NCI-H1417 (cell line): ENCODE measurements at places on chromosomes 4 and X.

GRCh38 chrX:87409113-87409841 is 108.3 kb upstream of the KLHL4 start:
- no peak for DNase-seq

GRCh38 chr4:32172761-32173160 is 1452.6 kb downstream of the PCDH7 start:
- DNase-seq: no peak

DNA sequence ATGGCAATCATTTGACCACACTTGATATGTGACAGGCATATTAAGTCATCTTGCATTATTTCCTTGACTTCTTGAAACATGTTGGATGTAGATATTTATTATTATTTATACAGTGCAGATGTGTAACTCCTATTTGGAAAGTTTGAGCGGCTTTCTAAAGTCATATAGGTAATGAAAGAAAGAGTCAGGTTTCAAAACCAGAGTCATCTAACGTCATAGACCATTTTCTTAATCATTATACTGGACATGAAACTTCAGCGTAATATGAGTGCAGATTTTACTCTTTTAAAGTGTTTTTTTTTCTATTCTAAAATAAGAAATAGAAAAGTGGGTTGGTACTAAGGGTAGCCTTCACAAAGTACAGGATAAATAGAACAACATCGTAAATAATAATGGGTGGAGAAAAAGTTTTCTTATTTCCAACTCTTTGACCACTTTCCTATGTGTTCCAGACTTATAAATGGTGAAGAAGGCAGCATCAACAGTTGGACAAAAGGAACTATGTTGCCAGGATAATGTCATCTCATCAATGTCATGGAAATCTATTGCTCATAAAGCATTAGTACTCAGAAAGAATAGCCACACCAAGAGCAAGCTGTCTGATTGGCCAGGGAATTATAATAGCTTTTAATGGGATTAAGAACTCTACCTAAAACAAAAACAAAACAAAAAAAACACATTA is 108.0 kb upstream of the PCDH18 start:
- DNase-seq: no peak

GRCh38 chr4:121011138-121011537 is 61.2 kb downstream of the NDNF start:
- DNase-seq: no peak

DNA sequence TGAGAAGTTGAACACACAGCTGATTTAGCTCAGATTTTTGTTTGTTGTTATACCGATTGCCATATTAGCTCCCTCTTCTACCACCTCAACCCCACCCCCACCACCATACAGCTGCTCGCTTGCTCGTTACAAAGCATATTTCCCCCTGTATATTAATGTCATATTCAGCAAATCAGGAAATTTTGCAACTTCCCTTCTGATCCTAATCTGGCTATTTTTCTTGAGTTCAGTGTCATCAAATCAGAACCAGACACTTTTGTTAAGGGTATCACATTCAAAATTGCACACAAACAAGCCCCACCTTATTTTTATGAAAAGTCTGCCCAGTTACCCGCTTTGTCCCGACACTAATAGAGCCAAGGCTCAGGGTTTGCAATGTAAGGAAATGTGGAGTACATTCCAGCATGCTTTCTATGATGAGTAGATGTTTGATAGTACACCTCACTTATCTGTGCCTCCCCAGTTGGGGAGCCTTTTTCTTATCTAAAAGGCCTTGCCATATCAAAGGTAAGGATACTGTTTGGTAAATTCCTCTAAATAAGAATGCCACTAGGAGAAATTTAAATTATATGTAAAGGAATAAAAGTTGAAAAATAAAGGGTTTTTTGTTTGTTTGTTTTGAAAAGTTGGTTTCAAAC is 212.2 kb downstream of the CBR4 start:
- no peak for DNase-seq

- DNase-seq: peak; percentile 77
Observed at GRCh38 chr4:176002007-176002613, 63.5 kb upstream of the WDR17 start.

- DNase-seq: no peak
Observed at GRCh38 chrX:27519226-27519625, 56.1 kb upstream of the PPP4R3C start.

GRCh38 chr4:186283311-186283710 is 17.3 kb downstream of the F11 start:
- DNase-seq: no peak

- DNase-seq: no peak
Observed at GRCh38 chrX:25640276-25640675, 497.9 kb upstream of the MAGEB18 start.

- DNase-seq: no peak
Observed at GRCh38 chr4:30559481-30559880, 160.7 kb upstream of the PCDH7 start.

DNA sequence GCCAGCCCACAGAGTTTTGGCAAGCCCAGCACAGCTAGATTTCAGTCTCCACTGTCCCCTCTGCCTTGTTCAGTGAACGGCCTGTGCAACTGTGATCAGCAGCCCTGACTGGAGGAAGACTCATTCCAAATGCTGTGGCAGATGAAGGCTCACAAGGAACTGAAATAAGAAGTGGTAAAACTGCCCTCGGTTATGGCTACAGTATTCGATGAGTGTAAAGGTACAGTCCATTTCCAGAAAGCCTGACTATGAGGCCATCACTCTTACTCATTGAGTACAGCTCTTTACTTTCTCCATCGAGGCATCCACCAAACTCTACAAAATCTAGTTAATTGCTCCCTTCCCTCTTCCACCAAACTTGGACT is 69.1 kb downstream of the RHOH start:
- DNase-seq: no peak

GRCh38 chrX:56787734-56788152 is 58.7 kb downstream of the NBDY start:
- no peak for DNase-seq

- peak; percentile 62 for DNase-seq
Observed at GRCh38 chr4:54384563-54384962, 155.5 kb downstream of the PDGFRA start.

- peak; percentile 89 for DNase-seq
Observed at GRCh38 chr4:128863312-128864075, 54.0 kb downstream of the JADE1 start.

DNA sequence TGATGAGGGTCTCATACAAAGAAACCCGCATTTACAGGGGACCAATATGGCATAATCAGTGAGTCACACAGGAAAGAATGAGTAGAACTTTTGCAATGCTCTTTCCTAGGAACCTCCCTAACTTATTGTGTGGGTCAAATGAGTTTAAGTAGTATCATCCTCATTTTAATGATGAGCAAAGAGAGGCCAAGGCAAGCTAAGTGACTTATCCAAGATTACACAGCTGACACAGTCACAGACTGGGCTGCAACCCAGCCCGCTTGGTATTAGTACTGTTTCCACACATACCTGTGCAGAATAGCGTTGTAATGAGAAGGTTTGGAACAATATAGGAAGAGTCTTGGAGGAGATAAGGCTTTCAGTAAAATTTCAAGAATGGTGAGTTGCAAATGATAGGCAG is 91.0 kb upstream of the PPP1R2C start:
- no peak for DNase-seq

DNA sequence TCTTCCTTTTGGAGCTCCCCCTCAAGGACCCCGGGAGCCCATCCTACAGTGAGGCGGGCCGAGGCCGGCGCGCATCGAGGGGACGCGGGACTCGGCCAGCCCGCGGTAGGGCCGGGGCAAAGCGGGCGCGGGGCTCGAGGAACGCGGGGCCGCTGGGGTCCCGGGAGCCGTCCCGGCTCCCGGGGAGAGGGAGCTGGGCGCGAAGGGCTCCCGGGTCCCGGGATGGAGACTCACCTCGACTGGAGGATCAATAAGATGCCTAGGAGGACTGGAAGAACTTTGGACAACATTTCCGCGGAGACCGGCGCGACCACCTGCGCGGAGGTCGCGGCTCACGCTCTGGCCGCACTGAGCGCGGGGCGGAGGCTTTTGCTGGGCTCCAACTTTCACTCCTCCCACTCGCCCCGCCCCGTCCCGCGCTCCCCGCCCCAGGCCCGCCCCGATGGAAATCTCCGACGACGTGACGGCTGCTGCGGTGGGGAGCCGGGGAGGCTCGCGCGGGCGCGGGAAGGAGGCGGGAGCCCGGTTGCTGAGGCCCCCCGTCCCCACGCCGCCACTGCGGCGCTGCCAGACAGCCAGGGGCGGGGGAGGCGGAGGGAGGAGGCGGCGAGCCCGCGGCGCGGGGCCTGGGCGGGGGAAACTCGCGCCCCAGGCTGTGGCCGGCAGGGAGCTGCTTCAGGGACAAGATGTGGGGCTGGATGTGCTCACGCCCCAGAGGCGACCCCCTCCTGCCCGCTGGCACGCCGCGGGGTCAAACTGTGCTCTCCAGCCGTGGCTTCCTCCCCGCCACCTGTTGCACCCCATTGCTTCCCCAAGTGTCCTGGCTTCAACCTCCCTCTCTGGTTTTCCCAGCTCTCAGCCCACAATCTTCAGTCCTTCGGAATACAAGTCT is at the start of gene GABRE:
GABRE (minus strand) TSS at position 341 of the 892 bp plus-strand sequence; CDS start at position 290, 51 bp downstream.
- peak; percentile 28 for DNase-seq

DNA sequence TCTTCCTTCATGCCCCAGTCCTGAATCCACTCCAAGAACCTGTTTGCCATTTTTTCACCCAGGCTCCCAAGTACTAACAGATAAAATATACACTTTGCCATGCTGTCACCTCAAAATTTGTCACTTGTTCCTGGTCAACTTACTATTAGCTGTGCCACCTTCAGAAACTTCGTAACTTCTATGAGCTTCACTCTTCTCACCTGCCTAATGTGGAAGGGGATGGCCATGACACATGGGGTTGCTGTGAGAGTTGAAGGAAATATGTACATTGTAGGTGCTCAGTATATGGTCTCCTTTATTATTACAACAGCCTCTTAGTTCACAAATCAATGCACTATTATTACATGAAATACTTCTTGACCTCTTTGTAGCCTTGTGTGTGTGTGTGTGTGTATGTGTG is 10.4 kb downstream of the TMSB4X start:
- no peak for DNase-seq

GRCh38 chr4:54571293-54572151 is 86.2 kb upstream of the KIT start:
- no peak for DNase-seq

DNA sequence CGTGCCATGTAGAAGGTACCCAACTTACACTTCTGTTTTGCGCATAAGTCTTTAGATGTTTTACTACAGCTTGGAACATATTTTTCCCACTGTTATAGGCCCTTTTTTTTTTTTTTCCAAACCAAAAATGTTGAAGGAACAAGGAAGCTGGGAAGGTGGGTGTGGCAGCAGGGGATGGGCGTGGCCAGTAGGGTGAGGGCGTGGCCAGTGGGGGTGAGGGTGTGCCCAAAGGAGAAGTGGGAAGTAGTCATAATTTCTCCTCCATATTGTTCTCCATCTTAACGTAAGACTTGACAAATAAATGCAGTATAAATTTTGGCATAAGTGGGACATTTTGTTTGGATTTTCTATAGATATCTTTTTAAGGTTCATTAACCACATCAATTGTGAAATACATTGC is 30.4 kb downstream of the CLDN22 start:
- no peak for DNase-seq

GRCh38 chr4:138951764-138952163 is 63.8 kb upstream of the NOCT start:
- no peak for DNase-seq

GRCh38 chr4:6546681-6547447 is 28.1 kb upstream of the MAN2B2 start:
- peak; percentile 79 for DNase-seq

GRCh38 chr4:86664959-86665358 is 70.8 kb downstream of the PTPN13 start:
- DNase-seq: no peak

DNA sequence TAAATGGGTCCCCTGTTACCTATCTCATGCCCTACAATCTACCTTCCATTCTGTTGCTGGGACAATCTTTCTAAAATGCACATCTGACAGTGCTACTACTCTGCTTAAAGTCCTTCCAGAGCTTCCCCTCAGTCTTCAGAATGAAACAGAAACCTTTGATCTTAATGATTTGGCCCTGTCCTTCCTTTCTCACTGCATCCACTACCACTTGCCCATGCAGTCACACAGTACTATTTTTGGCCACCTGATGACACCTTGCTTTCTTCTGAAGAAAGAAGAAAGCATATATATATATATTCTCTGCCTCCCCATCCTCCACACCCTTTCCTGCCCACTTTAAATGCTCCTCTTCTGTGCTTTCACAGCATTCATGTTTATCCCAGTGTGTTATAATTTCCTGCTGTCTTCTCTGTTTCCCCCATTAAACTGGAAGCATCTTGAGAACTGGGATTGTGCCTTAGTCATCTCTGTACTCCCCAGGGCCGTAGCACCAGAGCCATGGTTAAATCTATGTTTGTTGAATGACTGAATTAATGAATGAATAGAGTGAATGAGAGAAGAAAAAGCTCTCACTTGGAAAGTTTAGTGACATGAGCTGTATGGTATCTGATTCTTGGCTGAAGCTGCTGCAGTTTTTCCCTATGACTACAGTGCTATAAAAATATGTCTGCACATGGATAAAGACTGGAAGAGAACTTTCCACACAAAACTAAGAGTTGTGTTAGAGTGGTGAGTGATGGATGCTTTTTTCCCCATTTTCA is 56.2 kb downstream of the RTL9 start:
- no peak for DNase-seq
